ENCODE measurements at places on chromosomes 2 and 18.

DNA sequence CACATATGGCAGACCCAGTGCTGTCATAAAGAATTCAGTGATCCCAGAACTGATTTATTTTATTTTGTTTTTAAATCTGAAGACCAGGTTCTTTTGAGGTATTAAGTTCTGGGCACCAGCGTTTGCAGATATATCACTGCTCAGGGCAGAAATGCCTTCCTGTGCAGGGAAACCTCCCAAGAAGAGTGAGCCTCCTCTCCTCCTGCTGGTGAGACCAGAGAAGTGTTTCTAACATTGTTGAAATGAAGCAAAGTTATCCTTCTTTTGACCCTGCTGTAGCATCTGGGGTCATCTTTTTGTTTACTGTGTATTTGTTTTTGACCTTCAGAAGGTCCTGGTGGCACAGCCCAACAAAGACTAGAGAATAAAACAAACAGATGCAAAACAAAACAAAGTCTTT lies 94.0 kb downstream of the AQP4 start:
- DNase-seq, result no peak

- no peak for DNase-seq
These were observed 378.4 kb downstream of the CDH7 start for GRCh38 chr18:66129248-66129647.

- DNase-seq, result peak; percentile 77
These were observed 45.3 kb downstream of the ACAA2 start for GRCh38 chr18:49768051-49768391.

DNA sequence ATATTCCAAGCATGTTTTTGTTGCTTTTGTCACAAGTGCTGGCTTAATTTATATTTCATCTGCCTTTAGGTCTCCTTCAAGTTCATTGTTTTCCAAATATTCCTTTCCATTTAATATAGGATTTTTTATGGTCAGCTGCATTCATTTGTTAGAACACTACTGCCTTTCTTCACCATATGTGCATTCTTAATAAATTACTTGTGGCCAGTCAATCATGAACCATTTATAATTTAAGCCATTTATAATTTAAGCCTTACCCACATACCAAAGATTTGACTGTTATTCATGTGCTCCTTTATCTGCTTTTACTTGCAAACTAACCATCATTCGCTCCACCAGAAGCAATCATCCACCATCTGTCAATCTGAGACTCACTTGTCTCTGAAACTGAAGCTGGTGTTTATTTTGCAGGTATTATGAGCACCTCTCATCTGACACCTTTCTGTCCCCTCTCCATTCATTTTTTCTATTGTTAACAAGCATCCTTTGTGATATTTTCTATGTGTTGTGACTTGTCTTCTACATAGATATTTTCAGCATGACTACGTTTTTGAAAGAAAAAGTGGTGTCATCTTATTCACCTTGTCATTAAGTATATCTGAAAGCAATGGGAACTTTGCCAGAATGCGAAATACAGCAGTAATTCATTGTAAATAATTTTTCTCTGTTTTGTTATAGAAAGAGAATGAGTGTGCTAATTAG lies 786.8 kb downstream of the KCNJ3 start:
- no peak for DNase-seq

DNA sequence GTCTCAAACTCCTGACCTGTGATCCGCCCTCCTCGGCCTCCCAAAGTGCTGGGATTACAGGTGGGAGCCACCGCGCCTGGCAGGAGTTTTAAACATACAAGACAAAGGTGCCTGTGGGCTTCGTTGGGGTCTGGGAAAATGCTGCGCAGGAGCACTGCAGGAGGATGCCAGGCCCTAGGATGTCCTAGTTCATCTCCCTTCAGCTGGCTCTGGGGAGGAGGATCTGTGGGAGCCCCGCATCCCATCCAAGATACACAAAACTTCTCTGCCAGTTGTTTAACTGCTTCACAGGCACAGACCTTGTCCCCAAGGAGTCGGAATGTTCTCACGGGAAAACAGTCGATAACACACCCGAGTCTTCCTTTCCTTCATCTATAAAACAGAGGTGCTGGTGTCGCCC lies 89.1 kb downstream of the POLR1A start:
- DNase-seq, result no peak

- DNase-seq, result no peak
These were observed 221.7 kb downstream of the PAX3 start for GRCh38 chr2:222076973-222077690.

GRCh38 chr18:59271606-59272220 lies 1.5 kb downstream of the RAX start:
- DNase-seq, result no peak

DNA sequence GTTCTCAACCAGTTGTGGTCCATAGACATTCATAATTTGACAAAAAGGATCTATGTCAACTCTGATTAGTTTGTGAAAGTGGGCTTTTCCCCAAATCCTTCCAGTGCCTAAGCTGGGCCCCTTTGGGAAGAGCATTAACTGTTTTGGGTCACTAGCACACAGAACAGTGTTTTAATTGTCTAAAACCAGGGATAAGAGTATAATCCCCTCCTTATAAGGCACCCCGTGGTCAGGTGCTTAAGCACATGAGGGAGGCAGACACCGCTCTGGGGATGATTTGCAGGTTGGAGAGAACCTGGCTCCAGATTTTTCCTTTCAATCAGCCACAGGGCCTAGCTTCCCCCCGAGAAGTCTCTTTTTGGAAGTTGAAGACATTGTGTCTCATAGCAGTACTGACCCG lies 53.6 kb upstream of the RFX8 start:
- no peak for DNase-seq

DNA sequence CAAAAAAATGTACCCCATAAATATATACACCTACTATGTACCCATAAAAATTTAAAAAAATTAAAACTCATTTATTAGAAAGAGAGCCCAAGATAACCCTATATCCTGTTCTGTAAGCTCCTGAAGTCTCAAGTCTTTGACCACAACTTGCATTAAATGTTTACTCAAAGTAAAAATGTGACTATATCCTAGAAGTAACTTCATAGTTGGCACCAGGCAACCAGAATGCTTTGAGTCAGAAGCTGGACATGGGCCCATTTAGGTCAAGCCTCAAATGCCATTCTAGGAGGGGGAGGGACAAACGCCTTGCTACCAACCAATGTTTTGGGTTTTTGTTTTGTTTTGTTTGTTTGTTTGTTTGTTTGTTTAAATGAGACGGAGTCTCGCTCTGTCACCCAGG lies 9.3 kb upstream of the TBC1D8 start:
- no peak for DNase-seq

GRCh38 chr2:190648289-190649034 lies 421 bp upstream of the NAB1 start:
- peak; percentile 94 for DNase-seq

DNA sequence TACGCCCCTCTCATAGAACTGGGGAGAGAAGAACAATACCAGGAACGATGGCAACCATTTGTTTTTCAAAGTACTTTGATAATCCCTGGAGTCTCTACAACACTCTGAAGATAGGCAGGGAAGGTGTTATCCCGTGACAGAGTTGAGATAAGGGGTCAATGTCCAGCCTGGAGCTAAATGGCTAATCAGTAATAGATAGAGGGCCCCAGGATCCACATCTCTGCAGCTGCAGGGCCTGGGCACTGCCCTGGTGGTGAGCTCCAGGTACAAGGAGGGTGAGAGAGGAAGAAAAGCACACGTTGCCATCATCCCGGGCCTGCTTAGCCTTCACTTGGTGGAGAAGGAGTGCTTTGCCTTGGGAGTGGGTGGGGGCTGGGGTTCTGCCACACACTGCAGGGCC lies 260.6 kb downstream of the PRKCE start:
- peak; percentile 95 for DNase-seq

DNA sequence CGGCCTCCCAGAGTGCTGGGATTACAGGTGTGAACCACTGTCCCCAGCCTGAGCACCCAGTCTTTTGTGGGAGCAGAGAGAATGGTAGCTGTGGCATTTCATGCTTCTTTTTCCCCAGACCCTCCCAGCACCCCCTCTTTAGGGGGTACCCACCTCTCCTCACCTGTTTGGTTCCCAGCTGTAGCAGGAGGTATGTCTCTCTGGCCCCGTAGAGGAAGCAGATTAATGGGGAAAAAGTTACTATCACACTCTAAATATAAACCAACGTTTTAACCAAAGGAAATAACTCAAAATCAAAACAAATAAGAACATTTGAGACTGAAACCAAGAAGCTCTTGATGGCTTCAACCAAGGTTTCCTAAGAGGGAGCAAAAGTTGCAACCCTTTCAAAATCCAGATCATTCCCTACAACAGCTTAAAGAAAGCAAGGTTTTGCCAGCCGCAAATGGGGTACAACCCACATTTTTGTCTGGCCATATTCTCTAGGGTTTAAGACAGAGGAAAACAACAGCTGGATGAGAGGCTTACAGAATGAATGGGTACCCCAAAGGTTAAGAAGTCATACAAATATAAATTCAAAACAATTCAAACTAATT lies 8.0 kb downstream of the RNF125 start:
- DNase-seq, result no peak

GRCh38 chr2:217163987-217164386 lies 304.1 kb upstream of the TNP1 start:
- DNase-seq, result no peak

DNA sequence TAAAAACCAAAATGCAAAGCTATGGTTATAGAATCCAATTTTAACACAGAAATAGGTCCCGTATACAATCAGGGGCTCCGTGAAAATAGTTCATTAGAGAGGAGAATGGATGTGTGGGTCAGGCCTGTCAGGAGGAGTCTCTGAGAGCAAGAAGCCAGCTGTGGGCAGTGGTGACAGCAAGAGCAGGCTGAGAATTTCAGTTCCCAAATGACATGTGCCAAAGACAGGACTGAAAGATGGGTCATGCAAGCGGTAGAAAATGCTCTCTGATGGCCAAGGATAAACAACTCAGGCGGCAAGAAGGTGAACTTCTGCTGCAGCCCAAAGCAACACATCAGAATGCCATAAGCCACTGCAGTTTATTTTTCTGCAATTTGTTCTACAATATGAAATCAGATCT lies 100.4 kb downstream of the CCDC141 start:
- no peak for DNase-seq

- no peak for DNase-seq
These were observed 80.9 kb downstream of the FASTKD2 start for GRCh38 chr2:206846331-206846730.

- DNase-seq, result peak; percentile 88
These were observed 507 bp downstream of the PKP4 start for GRCh38 chr2:158457092-158457825.

- peak; percentile 92 for DNase-seq
These were observed 422.8 kb upstream of the ZEB2 start for GRCh38 chr2:144942516-144943256.

DNA sequence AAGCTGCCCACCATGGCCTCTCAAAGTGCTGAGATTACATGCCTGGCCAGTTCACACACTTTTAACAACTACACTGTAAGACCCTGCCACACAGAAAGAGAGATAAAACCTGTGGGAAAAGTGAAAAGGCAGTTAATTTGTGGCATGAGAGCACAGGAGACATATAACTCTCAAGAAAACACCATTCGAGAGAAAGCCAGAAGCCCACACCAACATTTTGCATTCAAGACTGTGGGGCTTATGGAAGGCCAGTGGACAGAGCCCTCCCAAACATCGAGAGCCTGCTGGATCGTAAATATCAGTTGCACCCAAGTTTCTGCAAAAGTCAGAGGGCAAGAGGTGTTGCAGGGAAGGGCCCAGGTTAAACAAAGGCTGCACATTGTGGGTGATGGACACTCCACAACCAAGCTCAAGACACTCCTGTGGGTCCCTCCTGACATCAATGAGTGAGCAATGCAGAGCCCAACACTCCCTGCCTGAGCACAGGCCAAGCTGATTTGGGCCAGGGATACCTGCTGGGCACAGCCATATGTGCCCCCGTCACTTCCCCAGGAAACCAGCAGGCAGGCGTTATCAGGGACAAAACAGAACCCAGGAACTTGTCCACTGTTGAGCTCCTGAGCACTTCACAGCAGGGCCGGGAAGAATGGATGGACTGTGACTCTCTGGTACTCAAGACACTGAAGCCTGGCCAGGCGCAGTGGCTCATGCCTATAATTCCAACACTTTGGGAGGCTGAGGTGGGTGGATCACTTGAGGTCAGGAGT lies 114.4 kb downstream of the ZFP36L2 start:
- no peak for DNase-seq

- no peak for DNase-seq
These were observed 604.2 kb upstream of the ZEB2 start for GRCh38 chr2:145124085-145124484.

DNA sequence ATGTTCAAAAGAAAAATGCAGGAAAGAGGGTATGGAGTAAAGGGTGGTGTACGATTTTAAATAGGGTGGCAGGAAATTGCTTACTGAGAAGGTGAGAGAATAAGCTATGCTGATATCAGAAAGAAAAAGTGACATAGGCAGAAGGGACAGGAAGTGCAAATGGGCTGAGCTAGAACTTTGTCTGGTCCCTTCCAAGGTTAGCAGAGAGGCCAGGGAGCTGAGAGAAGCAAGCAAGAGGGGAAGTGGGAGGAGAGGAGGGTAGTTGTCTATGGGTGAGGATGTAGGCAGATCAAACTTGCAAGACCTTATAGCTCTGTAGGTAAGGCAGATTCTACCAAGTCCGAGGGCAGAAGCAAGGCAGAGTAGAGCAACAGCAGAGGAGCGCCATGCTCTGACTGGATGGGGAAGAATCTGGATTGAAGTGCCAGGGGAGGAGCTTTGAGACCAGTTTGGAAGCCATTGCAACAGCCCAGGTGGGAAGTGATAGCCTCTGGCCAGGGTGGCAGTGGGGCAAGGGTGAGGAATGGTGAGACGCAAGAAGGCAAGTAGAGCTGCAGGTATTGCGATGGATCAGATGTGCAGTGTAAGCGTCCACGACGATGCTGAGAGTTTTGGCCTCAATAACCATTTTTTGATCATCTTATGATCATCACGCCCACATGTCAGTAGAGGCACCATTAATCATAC lies 134.4 kb upstream of the APCDD1 start:
- no peak for DNase-seq

DNA sequence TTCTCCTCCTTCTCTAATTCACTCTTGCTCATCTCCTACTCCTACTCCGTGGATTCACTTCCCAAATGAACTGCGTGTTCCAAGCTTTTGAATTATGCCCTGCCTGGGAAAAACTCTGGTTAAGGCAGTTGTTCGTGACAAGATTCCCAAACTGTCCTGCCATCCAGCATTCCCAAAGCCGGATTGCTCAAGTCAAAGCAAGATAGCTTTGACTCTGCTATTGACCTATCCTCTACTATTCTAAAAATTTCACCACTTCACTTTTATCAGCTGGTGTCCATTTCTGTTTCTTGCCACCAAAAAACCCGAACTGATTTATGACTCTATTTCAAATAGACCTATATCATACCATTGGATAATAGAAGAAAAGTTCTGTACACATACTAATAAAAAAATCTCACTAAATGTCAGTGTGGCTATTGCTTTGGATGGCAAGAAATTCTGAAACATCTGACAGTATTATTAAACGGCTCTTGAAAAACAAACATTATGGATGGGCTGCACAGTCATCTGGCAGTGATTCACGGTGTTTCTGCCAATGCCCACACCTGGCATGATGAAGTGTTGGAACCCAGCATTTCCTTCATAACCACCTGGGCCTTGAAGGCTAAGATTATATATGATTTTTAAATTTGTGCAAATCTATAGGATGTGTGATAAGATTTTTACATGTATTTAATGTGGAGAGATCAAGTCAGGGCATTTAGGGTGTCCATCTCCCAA lies 87.4 kb downstream of the NCKAP5 start:
- no peak for DNase-seq

All from small intestine (tissue), 16 donors.